ENCODE measurements at places on chromosomes 5 and 9.

GRCh38 chr5:172556971-172557461 is 84.0 kb upstream of the NEURL1B start:
- no peak for DNase-seq

DNA sequence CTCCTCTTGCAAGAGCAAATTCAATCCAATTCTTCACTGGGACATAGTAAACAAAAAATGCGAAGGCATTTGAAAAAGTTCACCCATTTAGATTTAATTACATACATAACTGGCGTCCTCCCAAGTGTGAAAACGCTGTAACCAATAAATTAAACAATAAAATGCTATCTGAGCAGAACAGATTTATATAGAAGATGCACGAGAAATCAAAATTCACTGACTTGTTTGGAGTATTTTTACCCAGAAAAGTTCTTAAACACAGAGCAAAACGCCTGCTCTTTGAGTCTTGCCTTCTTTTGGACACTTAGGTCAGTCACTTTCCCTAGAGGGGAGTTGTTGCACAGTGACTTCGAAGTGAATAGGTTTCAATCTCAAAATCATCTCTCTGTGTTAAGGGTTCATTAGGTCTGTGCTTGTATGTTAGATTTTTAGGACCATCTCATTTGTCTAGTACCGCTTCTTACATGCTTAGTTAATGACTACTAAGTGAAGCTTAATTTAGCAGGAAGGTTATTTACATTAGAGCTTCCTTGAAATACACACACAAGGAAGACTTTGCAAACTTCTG is 1.9 kb downstream of the ALDH1A1 start:
- no peak for DNase-seq

- DNase-seq: no peak
Measured at GRCh38 chr5:139474890-139475791, 4.3 kb downstream of the SMIM33 start.

- no peak for DNase-seq
Measured at GRCh38 chr5:77770293-77771005, 5.7 kb downstream of the TBCA start.

GRCh38 chr9:22413884-22414283 is 32.7 kb upstream of the DMRTA1 start:
- no peak for DNase-seq

DNA sequence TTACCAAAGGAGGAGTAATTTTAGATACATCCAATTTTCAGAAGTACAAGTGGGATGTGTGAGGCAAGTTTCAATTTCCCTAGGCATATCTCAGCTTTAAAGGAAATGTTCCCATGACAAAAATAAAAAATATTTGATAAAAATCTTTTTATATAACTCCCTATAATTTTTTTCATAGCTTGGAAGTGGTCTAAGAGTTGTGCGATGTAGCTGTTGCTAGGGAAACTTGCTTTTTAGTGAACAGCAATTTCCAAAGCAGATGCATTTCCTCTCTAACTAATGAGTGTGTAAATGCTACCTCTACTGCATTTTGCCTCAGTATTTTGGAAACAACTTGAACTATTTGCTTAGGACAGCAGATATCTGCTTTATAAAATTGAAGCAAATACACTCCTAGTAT is 39.6 kb downstream of the MACIR start:
- DNase-seq: no peak

DNA sequence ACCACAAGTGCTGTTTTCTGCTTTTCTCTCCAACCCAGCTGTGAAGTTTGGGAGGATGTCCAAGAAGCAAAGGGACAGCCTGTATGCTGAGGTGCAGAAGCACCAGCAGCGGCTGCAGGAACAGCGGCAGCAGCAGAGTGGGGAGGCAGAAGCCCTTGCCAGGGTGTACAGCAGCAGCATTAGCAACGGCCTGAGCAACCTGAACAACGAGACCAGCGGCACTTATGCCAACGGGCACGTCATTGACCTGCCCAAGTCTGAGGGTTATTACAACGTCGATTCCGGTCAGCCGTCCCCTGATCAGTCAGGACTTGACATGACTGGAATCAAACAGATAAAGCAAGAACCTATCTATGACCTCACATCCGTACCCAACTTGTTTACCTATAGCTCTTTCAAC is 145.2 kb downstream of the RORB start:
- no peak for DNase-seq

GRCh38 chr5:74143721-74144330 is 496.7 kb downstream of the ENC1 start:
- DNase-seq: no peak

All from tibial nerve (tissue), 4 donors.